ENCODE measurements at places on chromosomes 4 and X.
A peak's percentile ranks its signal among the peaks of the same experiment; 100 is the strongest.

GRCh38 chrX:35858361-35858760 lies 60.2 kb downstream of the MAGEB16 start:
- DNase-seq, result no peak

GRCh38 chrX:31747411-31747810 lies 675.6 kb upstream of the FTHL17 start:
- DNase-seq, result no peak

- DNase-seq, result no peak
Measured at GRCh38 chr4:155972098-155972497, 18.4 kb upstream of the CTSO start.

DNA sequence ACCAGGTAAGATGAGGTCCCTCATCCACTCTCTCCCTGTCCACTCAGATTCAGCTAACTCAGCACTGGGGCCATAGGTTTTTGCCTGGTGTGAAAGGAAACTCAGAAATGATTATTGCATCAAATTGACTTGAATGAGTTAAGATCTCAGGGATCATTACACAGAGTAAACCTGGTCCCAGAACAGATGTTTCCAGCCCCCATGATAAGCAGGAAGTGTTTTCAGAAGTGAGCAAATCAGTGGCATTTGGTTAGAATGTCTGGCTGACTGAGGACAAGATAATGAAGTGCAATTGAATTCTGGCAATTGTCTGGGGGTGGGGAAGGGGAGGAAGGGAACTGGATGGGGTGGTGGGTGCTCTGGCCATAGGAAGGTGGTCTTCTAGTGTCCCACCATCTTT lies 108.0 kb downstream of the CHIC2 start:
- no peak for DNase-seq

DNA sequence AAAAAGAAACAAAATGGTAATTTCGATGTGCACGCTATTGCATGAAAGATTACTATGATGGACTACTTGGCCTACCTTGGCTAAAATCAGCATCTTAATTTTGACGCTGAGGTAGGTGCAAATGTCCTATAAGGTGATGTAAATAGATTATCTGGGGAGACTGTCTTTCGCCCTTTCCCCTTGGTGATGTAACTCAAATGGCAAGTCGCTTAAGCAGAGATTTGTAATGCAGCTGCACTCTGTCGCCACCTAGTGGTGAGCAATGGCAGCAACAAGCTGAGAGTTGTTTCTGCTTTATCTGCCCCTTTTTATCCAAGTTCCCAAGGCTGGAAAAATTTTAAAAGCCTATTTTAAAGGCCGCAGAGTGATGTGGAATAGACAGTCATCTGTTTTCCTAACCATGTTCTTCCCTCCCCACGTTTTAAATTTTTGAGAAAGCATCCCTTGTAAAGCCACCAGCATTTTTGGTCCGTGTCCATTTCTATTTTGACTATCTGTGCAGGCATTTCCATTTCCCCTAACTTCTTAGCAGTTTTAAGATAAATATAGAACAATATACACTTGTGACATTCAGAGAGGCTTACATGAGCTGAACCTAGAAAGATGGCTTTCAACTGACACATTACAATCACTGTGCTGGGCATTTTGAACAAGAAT lies 62.4 kb upstream of the PDLIM3 start:
- peak; percentile 32 for DNase-seq
